ENCODE measurements at places on chromosomes 12 and 14.
A peak's percentile ranks its signal among the peaks of the same experiment; 100 is the strongest.

- DNase-seq = no peak
Measured at GRCh38 chr14:104096751-104097700, 11.5 kb downstream of the ASPG start.

DNA sequence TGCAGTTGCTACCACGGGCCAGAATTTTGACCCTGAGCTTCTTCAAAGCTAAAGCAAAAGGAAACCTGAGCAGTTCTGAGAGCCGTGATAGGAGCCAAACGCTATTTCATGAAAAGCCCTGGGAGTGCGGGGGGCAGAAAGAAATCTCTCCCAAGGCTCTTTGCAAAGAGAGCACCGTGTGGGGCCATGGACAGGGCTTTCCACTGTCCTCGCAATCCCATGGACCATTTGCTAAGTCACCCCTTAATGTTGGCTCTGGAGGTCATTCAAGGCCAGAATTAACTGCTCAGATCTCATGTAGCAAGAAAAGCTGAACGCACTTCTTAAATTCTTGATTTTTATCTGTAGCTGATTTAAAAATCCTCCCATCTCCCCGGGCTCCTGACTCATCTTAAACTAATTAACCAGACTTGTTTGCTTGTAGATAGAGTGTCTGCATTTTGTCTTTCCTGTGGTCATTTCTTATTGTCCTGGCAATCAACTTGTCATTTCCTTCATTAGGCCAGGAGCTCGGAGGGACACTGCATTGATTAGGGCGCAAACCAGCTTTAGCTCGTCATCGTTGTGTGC lies 24.8 kb downstream of the CLSTN3 start:
- no peak for DNase-seq

- DNase-seq = no peak
Measured at GRCh38 chr12:41697161-41697560, 447.5 kb downstream of the GXYLT1 start.

- no peak for DNase-seq
Measured at GRCh38 chr14:72291908-72292688, 359.9 kb downstream of the RGS6 start.

DNA sequence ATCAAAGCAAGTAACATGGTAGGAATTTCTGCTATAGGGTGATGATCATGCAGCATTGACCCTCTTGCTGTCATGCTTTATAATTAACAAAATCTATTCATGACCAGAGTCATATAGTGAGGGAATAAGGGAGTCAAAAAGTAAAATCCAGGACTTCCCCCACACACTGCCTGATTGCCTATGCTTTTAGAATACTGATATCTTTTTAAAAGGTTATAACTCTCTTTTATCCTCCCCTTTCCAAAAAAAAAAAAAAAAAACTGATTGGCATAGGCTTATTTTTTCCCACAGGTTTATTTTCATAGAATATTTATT lies 51.4 kb downstream of the ZFP36L1 start:
- no peak for DNase-seq

- DNase-seq = no peak
Measured at GRCh38 chr14:52352061-52352491, 38.0 kb downstream of the PTGER2 start.

GRCh38 chr12:69519871-69520270 lies 49.7 kb downstream of the FRS2 start:
- no peak for DNase-seq

DNA sequence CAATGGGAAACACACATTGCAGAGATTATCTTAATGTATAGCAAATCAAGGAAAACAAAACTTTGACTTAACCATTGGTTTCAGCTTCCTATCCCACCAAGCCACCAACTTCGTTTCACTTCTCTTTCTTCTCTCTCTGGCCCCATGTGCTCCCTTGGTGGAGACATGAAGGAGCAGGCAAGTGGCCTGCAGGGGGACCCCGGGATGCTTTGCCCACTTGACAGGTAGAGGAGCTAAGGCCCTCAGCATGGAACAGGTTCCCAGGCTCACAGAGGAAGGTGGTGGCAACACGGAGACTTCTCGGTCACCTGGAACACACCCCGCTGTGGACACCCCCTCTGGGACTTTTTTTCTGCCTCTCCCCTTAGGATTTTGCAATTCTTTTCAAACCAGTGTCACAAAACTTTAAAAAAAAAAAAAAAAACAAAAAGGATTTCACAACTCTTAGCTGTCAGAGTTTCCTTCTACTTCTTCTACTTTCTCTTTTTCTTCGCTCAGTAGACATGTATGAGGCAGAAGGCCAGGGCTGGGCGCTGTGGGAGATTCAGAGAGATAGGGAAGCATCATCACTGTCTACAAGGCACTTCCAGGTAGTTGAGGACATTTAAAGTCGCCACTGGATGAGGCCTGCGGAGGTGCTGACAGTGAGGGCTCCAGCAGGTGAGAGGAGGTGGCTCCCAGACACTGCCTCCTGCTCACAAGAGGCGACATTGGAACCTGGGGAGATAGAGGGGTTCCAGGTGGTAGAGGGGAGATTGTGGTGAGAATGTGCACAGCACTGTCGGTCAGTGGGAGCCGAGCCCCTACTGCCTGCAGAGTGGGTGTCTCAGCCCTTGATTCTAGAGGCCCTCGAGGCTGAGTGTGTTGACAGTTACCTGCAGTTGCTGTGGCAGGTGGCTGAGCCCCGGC lies 119.6 kb downstream of the GCH1 start:
- no peak for DNase-seq

- no peak for DNase-seq
Measured at GRCh38 chr12:107560899-107561285, 124.7 kb upstream of the PWP1 start.

GRCh38 chr12:12482959-12483358 lies 79.7 kb downstream of the DUSP16 start:
- DNase-seq = no peak

DNA sequence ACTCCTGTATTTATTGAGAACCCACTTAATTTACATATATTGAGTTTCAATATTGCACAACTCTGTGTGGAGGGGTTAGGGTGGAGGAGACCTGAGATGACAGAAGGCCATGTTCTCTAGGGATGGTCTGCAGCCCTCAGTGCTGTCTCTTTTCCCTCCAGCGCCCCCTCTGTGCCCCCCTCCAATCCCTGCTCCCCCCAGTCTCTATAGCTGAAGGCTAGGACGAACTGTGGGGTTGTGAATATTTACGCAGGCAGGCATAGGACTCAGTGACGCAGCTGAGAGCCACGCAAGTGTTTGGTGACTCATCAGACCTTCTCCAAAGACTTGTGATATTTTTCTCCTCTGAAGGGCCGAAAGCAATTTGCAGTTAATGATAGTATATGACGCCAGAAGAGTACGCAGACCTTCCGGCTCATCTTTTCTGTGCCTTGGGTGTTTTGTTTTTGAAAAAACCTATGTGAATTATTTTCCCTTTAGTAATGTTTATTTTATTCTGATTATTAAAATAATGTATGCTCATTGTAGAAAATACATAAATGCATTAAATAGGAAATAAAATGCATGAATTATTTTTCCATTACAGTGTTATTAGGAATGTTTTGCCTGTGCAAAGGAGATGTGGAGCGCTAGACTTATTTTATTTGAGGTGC lies 85.3 kb downstream of the SLC25A47 start:
- peak; percentile 67 for DNase-seq

DNA sequence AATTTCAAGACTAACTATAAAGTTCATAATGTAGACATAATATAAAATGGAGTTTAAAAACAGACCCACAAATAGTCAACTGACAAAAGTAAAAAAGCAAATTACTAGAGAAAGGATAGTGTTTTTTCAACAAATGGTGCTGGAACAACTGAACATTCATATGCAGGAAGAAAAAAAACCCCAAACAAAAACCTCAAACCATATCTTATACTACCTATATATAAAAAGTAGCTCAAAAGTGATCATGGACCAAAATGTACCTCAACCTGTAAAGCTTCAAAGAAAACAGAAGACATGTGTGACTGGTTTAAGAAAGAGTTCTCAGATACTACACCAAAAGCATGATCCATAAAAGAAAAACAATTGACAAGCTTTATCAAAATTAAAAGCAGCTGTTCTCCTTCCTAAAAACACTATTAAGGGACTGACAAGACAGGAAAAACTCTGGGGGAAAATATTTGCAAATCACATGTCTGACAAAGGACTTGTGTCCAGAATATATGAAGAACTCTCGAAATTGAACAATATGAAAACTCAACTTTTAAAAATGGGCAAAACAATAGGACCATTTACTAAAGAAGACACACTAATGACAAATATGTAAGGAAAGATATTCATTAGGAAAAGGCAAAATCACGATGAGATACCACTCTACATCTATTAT lies 22.7 kb upstream of the ARID4A start:
- no peak for DNase-seq

DNA sequence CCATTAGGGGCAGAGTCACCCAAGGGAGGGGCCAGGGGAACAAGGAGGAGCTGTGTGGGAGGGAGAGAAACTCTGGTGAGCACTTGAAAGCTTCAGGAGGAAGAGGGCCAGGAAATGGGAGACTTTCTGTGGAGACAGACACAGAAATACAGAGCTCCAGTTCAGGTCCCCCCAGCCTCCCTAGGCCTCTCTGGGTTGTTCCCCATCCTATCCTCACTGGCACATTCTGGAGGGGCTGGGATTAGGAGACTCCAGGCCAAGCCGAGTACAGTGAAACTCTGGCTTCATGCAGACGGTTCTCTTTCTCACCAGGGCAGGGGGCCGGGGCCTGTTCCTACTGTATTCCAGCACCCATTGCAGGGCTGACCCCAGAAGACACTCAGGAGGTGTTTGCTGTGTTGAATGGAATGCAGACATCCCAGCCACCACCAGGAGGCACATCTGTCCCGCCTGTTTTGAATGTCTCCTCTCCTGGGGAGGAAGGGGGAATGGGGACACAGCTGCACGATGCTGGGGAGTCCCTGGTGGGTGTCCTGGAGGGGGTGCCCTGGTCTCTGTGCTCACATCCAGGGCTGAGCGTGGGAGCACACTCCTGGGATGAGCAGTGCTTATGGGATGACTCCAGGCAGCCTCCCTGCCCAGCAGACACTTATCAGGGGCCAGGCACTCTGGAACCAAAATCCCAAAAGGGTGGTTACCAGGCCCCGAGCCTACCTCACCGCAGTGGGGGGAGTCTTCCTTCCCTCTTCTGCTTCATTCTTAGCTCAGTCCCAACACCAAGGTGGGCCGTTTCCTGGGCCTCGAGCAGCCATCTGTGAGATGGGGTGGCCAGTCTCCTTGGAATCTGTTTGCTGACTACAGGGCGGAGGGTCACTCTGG lies 5.5 kb upstream of the KRT84 start:
- no peak for DNase-seq

GRCh38 chr14:72380456-72380855 lies 448.2 kb downstream of the RGS6 start:
- no peak for DNase-seq

GRCh38 chr12:40287369-40287975 lies 62.7 kb downstream of the LRRK2 start:
- no peak for DNase-seq

GRCh38 chr14:100402631-100403030 lies 79.5 kb downstream of the SLC25A47 start:
- DNase-seq = no peak

DNA sequence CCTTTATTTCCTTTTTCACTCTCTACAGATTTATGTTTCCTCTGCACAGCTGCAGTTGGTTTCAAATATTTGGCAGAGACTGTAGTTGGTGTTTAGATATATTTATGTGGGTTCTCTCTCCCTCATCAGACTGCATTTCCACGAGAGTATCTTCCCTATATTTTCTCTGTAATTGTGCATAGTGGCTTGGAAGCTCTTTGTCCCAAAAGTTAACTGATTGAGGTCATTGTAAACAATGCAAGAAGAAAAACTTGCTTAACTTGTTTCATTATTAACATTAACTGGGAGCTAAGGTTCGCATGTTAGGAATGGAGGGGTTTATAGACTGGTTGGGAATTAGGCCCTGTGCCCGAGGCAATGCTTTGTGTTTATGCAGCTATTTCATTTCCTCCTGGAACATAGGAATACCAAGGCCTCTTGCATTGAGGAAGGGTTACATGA lies 216.9 kb upstream of the HMGA2 start:
- DNase-seq = no peak

- DNase-seq = no peak
Measured at GRCh38 chr12:24530689-24531088, 418.2 kb downstream of the BCAT1 start.

DNA sequence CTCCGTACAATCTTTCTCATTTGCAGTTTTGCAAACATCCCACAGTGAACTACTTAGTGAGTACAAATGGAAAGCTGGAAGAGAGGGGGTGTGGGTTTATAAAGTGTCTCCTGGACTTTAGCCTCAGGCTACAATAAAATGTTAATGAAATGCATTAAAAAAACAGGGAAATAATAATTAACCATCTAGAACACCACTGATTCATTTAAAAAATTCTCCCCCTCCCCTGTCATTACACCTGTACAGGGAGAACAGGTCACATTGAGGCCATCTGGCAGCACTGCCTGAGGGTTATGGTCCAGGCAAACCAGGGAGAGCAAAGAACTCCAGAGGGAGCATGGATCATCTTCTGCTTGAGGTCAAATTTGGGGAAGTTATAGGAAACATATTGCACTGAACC lies 96.3 kb downstream of the TSPAN8 start:
- no peak for DNase-seq

DNA sequence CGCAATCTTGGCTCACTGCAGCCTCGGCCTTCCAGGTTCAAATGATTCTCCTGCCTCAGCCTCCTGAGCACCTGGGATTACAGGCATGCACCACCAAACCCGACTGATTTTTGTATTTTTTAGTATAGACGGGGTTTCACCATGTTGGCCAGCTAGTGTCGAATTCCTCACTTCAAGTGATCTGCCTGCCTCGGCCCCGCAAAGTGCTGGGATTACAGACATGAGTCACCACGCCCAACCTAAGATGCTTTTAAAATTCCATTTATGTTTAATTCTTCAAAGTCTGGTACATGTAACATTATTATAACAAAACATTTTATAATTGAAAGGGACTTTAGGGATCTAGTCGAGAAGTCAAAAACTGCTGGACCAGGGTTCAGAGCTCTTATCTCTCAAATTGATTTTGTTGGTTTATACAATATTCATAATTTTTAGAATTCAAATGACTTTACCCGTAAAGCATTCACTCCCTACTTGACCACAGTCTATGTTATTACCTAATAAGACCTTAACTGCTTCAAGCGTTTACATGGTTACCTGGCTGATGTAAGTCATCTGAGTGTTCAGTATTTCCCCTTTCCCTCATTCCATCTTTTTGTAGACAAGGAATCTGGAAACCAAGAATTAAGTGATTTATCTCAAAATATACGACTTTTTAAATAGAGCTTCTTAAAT lies 28.2 kb downstream of the RAP1B start:
- DNase-seq = no peak

DNA sequence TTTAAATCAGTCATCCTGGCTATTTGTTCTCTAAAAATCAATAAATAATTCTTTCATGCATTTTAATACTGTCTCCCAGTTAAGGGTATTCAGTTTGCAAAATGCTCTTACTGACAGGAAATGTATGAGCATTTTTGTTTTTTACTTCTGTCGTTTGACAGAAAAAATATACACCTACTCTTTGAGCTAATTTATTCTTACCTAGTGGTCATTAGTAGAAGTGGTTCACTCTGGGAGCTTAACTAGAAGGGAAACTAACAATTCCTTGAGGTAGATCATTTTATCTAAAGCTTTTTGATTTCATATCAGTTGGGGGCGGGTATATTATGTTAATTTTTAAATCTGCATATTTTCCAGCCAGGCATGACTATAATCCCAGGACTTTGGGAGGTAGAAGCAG lies 33.8 kb upstream of the PAPLN start:
- no peak for DNase-seq

Measured in brain pericyte (primary cell).